ENCODE measurements at places on chromosomes 5 and 9.

- peak; percentile 43 for DNase-seq
Observed at GRCh38 chr5:113378081-113378480, 56.7 kb downstream of the TSSK1B start.

- DNase-seq, result no peak
Observed at GRCh38 chr9:129012343-129012742, 15.8 kb downstream of the SH3GLB2 start.

DNA sequence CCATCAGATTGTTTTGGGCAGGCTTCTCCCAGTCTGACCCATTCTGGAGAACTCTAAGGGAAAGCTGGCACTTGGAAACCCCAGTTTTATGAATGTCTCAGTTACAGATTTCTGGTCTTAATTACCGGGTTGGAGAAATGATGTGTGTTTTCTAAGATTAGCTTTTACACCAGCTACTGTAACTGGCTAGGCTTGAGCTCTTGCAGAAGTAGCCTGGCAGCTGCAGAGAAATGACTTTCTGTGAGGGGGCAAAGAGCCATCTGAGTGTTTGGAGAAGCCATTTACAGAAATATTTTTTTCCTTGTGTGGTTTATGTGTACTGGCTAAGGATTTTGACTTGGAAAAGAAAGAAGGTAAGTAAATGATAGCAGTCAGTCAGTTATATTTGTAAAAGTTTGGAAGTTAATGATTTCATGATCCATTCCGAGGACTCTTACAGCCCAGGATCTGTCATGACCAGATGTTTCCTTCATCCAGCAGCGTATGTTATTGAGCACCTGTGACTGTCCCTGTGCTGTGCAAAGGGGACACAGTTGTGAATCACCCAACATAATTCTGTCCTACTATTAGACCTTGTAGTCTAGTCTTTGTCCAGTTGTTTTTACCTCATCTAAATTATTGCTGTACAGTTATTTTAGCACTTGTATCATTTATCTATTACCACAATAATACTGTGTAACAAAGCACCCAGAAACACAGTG is 53.7 kb upstream of the GDNF start:
- no peak for DNase-seq

GRCh38 chr9:126805554-126806262 is 868 bp downstream of the ZBTB43 start:
- DNase-seq, result peak; percentile 65

DNA sequence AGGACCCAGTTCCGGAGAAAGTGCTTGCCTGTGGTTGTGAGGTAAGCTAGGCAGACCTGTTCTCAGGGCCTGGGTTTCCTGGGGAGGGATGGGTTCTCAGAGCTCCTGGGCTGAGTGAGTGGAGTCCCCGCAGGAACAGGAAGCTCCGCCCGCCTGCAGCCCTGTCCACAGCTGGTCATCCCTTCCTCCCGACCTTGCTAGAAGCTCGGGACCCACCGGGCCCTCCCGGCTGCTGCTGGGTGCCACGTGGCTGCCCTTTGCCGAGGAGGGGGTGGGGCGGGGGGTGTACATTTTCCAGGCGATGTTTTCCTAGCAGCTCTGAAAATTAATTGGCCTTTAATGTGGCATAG is 198.1 kb downstream of the C9orf50 start:
- peak; percentile 43 for DNase-seq

DNA sequence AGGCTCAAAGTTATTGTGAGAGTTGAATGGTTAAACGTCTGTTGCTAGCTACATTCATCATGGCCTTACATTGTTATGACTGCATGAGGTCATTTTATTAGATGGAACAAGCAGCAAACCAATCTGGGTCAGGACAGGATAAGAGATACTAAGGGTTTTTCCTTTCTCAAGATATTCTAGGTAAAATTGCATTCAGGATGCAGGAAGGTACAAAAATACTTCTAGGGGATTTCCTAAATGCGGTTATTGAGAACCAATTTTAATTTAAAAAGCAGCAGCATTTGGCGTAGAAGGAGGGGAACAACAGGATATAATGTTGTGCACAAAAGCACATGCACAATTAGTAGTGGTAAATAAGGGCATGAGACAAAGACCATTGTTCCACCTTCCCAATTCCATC is 39.2 kb upstream of the LURAP1L start:
- DNase-seq, result no peak

GRCh38 chr5:50704730-50705129 is 38.3 kb downstream of the PARP8 start:
- DNase-seq, result no peak

- DNase-seq, result no peak
Observed at GRCh38 chr5:172421-172820, 18.9 kb upstream of the LRRC14B start.

- peak; percentile 84 for DNase-seq
Observed at GRCh38 chr9:130183133-130183762, 11.0 kb downstream of the NCS1 start.

DNA sequence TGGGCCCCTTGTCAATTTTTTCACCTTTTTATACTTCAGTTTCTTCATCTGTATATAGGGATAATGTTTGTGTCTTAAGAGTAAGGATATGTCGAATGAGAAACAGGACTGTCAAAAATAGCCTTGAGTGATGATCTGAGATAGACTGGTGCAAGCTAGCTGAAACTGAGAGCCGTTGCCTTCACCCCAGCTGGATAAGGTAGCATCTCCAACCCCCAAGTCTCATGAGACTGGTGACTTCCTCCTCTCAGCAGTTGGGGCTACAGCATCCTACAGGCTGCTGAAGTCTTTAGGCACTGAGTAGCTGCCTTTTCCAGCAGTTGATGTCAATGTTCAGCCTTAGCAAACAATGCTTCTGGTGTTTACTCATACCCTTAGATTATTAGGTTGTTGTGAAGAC is 330.2 kb downstream of the OSTF1 start:
- no peak for DNase-seq

DNA sequence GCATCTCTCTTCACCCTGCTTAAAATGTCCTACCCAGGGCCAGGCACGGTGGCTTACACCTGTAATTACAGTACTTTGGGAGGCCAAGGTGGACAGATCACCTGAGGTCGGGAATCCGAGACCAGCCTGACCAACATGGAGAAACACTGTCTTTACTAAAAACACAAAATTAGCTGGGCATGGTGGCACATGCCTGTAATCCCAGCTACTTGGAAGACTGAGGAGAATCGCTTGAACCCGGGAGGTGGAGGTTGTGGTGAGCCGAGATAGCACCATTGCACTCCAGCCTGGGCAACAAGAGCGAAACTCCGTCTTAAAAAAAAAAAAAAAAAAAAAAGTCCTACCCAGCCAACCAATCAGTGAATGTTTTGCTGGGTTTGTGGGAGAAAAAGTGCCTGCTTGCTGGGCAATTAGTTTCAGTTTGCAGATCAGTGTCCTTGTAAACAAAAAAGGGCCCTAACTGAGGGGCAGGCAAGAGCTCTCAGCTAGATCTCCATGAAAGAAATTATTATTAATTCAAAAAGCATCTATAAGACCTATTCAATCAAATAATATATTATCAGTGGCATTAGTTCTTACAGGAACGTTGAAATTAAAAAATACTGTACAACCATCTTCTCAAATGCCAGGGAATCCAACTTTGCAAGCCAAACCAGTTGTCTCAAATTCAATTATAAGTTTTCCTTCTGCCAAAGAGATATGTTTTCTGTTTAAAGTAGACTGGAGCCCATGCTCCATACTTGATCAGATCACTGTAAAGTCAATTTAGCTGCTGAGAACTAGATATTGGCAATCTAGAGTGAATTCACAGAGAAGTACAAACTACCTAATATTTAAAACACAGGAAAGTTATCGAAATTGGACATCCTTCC is 3.9 kb downstream of the MEGF9 start:
- DNase-seq, result no peak

DNA sequence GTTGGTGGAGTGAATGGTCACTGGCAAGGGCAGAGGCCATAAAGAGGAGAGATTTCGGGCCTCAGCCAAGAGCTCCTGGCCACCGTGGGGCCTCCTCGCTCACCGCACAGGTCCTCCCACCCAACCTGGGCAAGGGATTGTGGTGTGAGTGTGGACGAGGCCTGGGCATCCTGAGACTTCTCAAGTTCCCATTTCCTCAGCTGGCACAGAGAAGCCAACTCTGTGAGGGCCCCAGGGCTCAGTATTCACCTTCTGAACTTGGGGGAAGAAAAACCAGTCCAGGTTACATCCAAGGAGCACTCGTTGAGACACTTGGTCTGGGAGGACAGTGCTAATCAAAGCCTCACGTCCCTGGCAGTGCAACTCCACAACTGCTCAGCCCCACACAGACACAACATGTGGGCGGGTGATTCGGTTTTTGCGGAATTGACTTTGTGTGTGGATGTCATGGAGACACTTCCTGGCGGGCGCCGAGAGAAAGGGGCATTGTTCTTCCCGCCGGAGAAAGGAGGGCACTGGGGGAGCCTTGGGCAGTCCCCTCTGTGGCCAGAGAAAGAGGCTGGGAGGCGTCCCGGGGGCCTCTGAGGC is 28.5 kb upstream of the NKD2 start:
- peak; percentile 54 for DNase-seq

GRCh38 chr5:78547731-78548615 is 100.6 kb downstream of the LHFPL2 start:
- DNase-seq, result peak; percentile 80

DNA sequence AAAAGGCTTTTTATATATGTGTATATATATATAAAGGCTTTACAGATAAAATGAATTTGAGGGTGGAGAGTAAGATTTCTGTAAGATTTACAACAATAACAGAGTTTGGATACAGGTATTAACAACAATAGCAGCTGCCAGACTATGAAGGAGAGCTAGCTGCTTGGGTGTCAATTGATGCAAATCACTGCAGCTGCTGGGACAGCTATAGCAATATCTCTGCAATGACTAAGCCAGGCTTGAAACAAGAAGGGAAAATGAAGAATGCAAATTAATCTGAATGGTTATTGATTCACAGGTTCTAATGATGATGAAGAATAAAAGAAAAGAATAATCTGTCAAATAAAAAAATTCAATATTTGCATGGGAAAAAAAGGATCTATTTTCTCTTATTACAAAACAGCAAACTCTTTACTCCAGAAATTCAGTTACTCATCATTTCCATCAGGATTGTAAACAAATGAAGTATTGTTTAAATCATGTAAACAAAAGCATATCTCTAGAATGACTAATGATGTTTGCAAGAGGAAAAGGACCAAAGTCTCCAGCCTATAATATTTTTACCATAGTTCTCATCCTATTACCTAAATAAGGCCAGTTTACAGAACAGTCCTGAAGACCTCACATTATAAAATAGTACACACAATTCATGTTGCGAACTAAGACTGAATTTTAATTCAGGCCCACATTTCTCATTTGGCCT is 219.0 kb downstream of the HTR1A start:
- no peak for DNase-seq

GRCh38 chr9:90555351-90556057 is 87.1 kb downstream of the DIRAS2 start:
- DNase-seq, result no peak

DNA sequence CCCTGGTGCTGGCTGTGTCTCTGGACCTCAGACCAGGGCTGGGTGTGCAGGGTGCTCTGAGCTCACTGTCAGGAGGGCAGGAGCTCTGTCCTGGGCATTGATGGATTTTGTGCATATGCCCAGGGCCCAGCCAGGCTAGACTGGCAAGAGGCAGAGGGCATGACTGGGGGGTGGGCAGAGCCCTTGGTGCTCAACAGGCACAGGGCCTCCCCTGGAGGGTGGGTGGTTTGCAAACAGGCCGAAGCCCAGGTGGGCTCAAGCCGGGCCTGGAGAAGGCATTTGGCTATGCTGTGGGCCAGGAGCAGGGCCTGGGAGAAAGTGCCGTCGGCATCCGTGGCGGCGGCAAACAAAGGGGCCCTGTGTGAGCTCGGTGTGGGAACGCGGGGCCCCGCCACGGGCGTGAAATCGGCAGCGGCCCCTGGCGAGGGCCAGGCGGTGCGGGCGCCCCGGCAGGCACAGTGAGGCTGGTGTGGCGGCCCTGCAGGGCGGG is 1.9 kb upstream of the NRARP start:
- DNase-seq, result no peak

GRCh38 chr9:38382141-38382540 is 10.4 kb upstream of the ALDH1B1 start:
- DNase-seq, result no peak

DNA sequence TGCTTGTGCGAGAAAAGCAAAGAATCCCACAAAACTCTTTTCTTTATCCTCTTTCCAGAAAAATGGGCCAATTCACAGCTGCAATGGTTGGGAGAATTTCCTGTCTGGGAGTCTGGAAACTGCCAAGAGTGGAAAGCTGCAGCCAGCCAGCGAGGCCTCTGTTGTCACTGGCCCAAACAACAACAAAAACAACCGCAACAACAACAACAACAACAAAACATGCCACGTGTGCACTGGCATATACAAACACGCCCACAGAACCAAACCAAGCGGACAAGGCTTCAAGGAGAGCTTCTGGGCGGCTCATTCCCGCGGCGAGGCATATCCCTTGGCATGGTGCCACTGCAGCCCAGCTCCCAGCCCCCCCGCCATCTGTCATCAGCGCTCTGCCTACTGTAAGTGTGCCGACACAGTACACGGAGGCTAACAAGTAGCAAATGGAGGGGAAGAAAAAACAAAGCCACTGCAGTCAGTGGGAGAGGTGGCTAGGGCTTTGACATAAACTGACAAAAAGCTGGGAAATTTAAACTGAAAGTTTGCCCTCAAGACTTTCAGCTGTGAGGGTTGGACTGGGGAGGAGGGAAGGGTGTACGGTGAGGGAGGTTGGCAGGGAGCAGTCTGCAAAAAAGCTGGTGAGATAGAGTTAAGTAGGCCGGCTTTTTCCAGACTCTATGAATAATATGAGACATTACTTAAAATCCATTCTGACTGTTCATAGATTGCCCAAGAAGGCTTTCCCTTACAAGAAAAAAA is 165.0 kb upstream of the ZNF462 start:
- peak; percentile 60 for DNase-seq

- DNase-seq, result no peak
Observed at GRCh38 chr5:501831-502184, 22.4 kb downstream of the SLC9A3 start.

DNA sequence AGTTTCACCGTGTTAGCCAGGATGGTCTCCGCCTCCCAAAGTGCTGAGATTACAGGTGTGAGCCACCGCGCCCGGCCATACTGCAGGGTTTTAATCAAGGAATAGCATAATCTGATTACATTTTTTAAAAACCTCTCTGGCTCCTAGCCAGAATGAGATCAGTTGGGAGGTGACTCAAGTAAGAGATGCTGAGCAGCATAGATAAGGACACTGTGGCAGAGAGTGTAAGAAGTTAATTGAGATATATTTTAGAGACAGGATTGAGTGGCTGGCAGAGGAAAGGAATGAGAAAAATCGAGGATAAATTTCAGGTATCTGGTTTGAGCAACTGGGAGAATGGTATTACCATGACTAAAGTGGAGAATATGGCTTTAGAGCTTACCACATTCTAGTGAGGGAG is 7.3 kb upstream of the RIGI start:
- DNase-seq, result no peak

GRCh38 chr5:127235136-127235535 is 55.5 kb upstream of the MEGF10 start:
- DNase-seq, result no peak

- DNase-seq, result no peak
Observed at GRCh38 chr5:83378624-83379289, 92.8 kb upstream of the VCAN start.

Measured in HT1080 (cell line).